ENCODE measurements at places on chromosomes 13 and 19.

DNA sequence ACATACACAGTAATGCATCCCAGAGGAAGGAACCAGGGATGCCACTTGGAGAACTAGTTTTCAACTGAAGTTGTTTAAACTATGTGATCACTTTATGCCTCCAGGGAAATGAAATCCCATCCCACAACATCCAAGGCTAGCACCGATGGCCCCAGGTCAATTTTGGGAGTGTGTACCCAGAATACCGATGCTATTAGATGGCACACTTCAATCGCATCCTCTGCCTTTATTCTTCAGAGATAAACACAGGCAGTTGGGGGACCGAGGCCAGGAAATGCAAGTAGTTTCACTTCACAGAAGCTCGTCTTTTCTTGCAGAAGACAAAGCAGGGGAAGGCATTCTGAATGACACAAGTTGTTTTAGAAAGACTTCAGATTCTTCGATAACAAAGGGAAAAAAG is 13.8 kb downstream of the STK24 start:
- DNase-seq = no peak

DNA sequence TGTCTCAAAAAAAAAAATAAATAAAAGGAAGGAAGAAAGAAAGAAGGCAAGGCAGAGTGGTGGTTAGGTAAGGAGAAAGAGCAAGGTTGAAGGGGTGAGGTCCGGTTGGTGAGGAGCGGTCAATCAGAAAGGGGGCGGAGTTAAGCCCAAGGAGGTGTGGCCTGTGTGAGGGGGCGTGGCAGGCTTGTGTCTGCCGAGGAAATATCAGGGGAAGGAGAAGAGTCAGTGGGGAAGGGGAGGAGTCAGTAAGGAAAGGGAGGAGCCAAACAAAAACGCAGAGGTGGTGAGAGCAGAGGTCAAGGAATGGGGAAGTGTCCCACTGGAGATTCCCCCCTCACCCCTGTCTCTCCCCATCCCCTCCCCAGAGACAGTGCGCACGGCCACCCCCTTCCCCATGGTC is 5.9 kb downstream of the CACNG7 start:
- DNase-seq = no peak

GRCh38 chr13:113912596-113912995 is 48.7 kb upstream of the GAS6 start:
- DNase-seq = no peak

- DNase-seq = no peak
Measured at GRCh38 chr19:55058781-55059610, 4.0 kb downstream of the RDH13 start.

GRCh38 chr13:39281539-39282150 is 243.4 kb downstream of the NHLRC3 start:
- no peak for DNase-seq

DNA sequence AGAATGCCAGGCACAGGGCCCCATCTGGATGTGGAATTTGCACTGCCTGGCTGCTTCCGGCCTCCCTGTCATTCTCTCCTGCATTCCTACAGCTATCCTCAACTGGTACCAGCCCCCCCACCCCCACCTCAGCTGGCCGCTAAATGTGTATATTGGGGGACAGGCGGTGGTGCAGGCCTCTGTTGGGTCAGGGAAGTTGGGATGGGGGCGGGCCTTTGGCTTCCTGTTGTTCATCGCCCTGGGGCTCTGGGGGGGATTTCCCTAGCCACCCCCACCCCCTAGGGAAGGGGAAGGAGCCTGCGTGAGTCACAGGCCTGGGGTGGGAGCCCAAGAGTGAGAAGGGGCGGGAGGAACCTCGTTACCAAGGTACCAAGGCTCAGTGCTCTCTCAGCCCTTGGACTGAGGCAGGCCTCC is 10.6 kb downstream of the POU2F2 start:
- peak; percentile 80 for DNase-seq

DNA sequence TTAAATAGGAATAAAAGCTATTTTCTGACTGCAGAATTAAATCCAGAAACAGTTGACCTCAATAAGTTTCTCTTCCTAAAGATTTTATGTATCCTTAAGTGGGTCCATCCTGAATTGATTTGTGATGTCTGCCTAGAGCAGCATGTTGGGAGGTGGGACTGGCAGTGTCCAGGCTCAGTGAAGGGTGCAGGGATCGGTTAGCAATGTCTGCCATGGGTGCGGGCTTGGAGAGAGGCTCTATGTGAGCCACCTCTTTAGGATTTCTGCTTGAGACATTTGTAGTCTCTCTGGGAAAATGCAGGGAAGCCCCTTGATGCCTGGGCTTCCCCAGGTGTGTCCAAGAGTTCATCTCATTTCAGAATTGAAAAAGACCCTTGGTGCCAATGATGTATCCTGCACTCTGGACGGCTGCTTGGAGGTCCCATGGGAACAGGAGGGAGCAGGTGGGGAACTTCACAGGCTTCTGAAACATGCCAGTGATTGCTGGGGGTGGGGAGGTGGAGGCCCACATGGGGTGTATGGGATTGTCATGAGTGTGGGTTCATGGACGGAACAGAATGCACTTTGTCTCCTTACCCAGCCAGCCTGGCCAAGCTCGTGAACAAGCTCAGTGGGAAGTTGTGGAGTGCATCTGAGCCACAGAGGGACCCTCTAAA is 6.2 kb upstream of the COLGALT1 start:
- no peak for DNase-seq

Measured in stimulated activated CD4-positive, alpha-beta T cell treated with anti-CD3 and anti-CD28 coated beads, Interleukin-1b, Interleukin-23, amount 100 ng/mL, for 4 hours (primary cell).